ENCODE measurements at places on chromosomes 2 and 18.

GRCh38 chr2:119574108-119574815 is 30.0 kb downstream of the CFAP221 start:
- no peak for DNase-seq

- DNase-seq, result no peak
Observed at GRCh38 chr2:237445611-237446337, 31.8 kb upstream of the COL6A3 start.

DNA sequence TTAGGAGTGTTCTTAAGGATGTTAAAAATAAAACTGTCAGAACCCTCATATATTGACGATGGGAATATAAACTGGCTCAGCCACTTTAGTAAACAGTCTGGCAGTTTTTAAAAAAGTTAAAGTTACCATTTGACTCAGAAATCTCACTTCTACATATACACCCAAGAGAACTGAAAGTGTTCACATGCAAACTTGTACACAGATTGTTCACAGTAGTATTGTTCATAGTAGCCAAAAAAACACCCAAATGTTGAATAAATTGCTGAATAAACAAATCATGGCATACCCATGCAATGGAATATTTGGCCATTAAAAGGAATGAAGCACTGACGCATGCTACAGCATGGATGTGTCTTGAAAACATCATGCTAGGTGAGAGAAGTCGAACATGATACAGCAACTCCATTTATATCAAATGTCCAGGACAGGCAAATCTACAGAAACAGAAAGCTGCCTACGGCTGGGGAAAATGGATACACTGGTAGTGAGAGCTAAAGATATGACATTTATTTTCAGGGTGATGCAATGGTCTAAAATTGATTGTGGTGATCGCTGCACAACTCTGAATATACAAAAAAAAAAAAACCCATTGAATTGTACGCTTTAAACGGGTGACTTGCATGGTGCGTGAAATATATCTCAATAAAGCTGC is 10.1 kb downstream of the RPL31 start:
- DNase-seq, result no peak

DNA sequence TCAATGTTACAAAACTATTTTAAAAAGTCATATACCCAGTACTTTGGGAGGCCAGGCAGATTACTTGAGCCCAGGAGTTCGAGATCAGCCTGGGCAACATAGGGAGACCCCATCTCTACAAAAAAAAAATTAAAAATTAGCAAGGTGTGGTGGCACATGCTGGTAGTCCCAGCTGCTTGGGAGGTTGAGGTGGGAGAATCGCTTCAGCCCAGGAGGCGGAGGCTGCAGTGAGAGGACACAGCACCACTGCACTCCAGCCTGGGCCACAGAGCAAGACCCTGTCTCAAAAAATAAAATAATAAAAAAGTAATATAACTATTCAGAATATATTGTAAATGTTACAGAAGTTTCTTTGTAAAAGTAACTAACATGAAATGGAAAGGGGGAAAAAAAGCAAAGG is 1.9 kb downstream of the PASK start:
- no peak for DNase-seq
